ENCODE measurements at places on chromosomes 1 and 21.

DNA sequence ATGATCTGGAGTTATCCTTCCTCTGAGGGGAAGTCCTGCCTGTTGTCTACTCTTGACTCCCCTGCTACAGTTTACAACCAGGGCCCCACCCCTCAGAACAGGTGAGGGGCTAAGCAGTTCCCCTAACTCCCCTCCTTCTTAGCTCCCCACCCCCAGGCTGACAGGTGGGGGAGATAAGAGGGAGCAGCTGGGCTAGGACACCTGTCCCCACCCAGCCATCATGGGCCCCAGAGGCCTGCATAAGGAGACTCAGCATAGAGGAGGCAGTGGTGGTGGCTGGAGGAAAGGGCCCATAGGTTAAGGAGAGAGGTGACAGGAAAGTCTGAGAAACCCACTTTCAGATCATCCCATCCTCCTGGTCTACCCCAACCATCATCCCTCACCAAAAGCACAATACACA is 6.8 kb downstream of the MEF2D start:
- no peak for DNase-seq

- peak; percentile 19 for DNase-seq
Observed at GRCh38 chr1:202154766-202155477, 5.5 kb downstream of the PTPN7 start.

- peak; percentile 35 for DNase-seq
Observed at GRCh38 chr1:18955441-18956192, 859 bp downstream of the IFFO2 start.

GRCh38 chr1:10108948-10109708 is 76.4 kb downstream of the UBE4B start:
- no peak for DNase-seq

DNA sequence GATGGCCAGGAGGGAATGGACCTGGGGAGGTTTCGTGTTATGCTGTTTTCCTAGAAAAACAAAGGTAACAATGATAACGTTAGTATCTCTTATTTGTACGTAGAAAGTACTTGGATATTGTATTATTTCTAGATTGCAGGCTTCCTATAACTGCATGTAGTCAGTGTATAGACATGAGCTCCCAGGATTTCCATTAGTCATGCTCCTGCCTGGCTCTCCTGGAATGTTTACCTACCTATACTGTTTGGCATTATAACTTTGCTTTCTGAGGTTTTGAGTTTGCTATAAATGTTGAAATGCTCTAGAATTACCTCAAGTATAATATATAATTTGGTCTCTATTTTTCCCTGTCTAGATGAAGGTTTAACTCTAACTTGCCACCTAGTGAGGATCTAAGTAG is 66.1 kb downstream of the TTC3 start:
- no peak for DNase-seq

- DNase-seq: no peak
Observed at GRCh38 chr1:70978623-70979022, 69.0 kb downstream of the PTGER3 start.

GRCh38 chr1:14110040-14110439 is 410.1 kb downstream of the PRDM2 start:
- DNase-seq: no peak

GRCh38 chr1:17550729-17551584 is 11.5 kb downstream of the ARHGEF10L start:
- peak; percentile 45 for DNase-seq

DNA sequence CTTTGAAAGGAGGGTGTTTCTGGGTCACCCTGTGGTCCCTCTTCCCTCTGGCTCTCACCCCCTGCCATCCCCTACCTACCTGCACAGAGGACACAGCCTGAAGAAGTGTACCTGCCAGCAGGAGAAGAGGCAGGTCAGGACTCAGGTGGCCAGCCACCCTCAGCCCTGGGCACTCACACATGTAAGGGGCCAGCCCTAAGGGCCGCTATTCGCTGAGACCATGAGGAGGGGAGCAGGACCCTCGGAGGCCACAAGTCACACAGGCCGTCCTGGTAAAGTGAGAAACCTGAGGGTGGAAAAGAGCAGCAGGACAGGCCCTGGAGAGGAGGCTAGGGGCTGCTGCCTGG is 1.2 kb downstream of the ZNF692 start:
- DNase-seq: no peak

DNA sequence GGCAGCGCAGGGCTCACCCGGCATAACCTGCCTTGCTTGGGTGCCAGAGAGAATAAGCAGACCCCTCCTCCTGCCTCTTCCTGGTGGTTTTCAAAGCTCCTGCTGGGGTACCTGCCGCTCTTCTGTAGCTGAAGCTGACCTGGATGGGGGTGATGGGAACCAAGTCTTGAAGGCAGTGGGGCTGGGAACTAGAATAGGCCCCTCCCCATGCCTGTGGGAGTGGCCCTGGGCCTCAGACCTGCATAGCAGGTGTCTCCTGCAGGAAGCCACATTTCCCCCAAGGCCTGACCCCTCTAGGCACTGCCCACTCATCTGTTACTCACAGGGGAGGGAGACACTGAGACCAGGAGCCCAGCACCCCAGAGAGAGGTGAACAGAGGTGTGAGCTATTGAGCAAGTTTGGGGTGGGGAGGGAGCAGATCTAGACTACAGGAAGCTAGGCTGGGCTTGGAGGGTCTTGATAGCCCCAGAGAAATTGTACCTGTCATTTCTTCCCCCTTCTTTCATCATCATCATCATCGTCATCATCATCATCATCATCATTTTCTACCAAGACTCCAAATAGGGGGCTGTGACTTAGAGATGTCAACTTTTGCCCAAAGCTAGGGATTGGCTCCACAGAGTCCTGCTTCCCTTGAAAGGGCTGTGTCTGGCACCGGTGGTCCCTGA is 10.1 kb downstream of the PADI1 start:
- peak; percentile 88 for DNase-seq

- DNase-seq: no peak
Observed at GRCh38 chr1:94942171-94943128, 15.5 kb upstream of the CNN3 start.

DNA sequence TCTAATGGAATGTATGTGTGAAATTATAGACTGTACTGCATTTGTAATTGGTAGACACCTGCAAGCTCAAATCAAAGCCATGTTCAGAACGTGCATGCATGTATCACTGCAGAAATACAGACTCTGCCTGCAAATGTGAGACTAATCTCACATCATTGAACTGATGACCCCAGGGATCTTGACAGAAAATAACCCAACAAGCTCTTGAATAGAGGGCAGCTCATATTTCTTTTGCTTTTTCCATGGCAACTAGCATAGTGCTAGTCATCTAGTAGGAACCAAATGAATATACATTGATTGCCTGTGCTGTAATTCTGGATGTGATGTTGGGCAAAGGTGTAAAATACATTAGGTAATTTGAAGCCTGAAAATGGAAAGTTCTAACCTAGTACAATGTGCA is 62.4 kb downstream of the PTPRC start:
- DNase-seq: no peak

- no peak for DNase-seq
Observed at GRCh38 chr1:77273891-77274290, 7.9 kb upstream of the AK5 start.

- DNase-seq: no peak
Observed at GRCh38 chr1:16012590-16013219, 5.1 kb downstream of the HSPB7 start.

- DNase-seq: no peak
Observed at GRCh38 chr1:112722601-112723510, 7.7 kb upstream of the PPM1J start.

GRCh38 chr1:181583598-181583997 is 100.3 kb downstream of the CACNA1E start:
- DNase-seq: no peak

- DNase-seq: no peak
Observed at GRCh38 chr1:168210312-168210711, 15.5 kb upstream of the SFT2D2 start.

DNA sequence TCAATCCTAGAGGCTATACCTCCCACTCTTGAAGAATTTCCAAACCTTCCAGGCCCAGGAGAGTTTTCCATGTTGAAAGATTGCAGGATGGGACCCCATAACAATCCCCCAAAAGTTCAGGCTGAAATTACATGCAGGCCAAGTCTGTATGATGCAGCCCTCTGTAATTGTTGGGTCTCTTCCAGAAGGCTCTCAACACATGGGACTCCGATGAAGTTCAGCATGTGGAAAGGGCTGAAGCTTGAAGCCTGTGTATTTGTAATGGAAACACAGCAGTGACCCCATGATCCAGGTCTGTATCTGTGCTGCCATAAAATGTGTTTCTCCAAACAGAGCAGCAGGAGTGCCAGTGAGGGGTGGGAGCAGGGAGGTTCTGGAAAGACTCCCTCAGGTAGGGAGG is 202.5 kb upstream of the LYPLAL1 start:
- no peak for DNase-seq

GRCh38 chr21:37536616-37537278 is 170.2 kb downstream of the DYRK1A start:
- no peak for DNase-seq

- no peak for DNase-seq
Observed at GRCh38 chr21:46124926-46125845, 27.3 kb downstream of the COL6A2 start.

All from mammary epithelial cell (primary cell).